ENCODE measurements at places on chromosomes 2 and 18.

- DNase-seq: no peak
Measured at GRCh38 chr2:235518322-235519090, 24.7 kb downstream of the AGAP1 start.

GRCh38 chr2:205535001-205535400, 147.3 kb upstream of the NRP2 start:
- DNase-seq: no peak

DNA sequence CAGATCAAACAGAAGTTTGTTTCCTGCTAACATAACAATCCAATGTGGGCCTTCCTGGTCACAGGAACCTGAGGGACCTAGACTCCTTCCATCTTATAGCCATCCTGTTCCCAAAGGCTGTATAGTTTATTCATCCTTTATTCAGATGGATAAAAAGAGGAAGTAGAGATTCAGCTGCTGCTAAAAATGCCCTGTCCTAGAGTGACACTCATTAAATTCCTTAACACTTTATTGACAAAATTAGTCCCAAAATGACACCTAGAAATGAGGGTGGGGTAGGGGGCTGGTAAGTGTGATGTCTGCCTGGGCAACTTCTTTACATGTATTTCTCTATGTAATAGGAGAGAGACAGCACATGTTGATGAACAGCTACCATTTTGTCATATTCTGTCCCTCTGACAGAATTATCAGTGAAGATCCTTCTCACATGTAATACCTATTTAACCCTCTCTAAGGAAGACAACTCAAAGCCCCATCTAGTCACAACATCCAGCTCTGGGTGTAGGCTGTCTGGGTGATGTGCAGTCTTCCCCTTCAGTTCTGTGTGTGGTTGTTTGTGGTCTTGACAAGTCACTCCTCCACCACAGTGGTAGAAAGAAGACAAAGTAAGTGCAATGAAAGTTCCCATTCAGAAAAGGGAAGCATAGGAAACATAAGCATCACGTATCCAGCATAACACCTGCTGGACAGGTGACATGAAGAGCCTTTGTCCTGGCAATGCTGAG, 253.9 kb upstream of the CNTNAP5 start:
- no peak for DNase-seq

GRCh38 chr2:47083886-47084687, 71.0 kb downstream of the STPG4 start:
- DNase-seq: no peak

- no peak for DNase-seq
Measured at GRCh38 chr18:76314015-76314414, 181.0 kb downstream of the ZNF516 start.

GRCh38 chr2:193103064-193103463, 908.3 kb upstream of the TMEFF2 start:
- no peak for DNase-seq

- no peak for DNase-seq
Measured at GRCh38 chr18:8212896-8213780, 396.1 kb upstream of the RAB12 start.

- no peak for DNase-seq
Measured at GRCh38 chr2:52178845-52179244, 1146.9 kb upstream of the NRXN1 start.

DNA sequence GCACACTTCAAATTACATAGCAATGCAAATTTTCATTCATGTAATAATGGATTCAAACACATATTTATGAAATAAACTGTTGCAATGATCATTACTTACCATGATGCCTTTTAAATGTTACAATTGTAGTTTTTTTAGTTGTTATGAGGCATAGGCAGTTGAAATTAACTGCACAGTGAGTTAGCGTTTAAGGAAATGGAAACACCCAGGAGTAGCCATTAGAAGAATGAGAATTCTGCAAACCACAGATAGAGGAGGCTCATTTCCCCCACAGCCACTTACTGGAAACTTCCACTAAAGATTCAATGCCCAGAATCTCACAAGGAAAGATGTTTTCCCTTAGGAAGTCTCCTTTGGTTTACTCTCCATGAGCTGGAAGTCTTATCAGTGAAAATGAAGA, 8.4 kb downstream of the ARL4C start:
- no peak for DNase-seq

Measured in HCT116 (cell line).